Occipital lobe (tissue), 3 donors: ENCODE measurements at places on chromosomes 7 and 10. TPM values are rescaled to one million over a fixed set of nuclear protein-coding genes. Genes with fewer than 3 reads are reported as not detected.

LRRD1 gene
- total RNA-seq, result 0.78 TPM

EXOC6 gene
- total RNA-seq, result 147 TPM

- no peak for DNase-seq
These were observed 290.4 kb downstream of the IPMK start for GRCh38 chr10:57977262-57977661.

DIP2C gene
- total RNA-seq, result 42.0 TPM

DNA sequence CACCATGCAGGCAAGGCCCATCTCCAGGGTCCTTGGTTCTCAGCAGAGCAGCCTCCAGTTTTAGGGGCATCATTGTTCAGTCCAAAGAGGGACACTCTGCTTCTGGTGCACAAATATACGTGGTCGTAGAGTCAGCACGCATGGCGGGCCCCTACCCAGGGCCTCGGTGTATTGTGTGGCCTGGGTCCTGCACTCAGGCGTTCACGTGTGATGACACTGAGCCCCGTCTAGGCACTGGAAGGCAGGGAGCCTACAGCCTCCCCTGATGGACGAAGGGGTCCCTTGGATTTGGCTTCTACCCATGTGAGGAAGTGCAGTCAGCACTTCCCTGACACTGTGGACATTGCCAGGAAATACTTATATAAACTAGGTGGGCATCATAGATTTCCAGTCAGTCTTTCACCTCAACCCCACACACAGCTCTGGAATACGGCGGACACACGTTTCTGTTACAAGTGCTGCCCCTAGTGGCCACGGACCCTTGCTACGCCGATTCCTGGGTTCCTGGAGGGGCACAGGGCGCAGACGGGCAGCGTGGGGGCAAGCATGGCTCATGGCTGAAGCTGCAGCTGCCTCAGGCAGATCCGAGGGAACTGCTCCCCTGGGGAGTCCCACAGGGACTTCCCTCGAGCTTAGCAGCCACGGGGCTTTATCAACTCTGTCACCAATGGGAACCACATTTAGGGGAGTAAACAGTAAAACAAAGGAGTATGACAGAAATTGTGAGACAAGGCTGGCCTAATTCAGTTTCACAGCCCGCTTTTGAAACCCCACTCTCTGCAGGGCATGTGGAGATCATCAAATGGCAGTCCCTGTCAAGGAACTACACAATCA, 25.4 kb downstream of the AIFM2 start:
- no peak for DNase-seq

- DNase-seq, result no peak
These were observed 1.8 kb upstream of the IFIT1 start for GRCh38 chr10:89390476-89391225.

GRCh38 chr7:151800391-151800790, 76.5 kb downstream of the PRKAG2 start:
- no peak for DNase-seq

GRCh38 chr10:4663162-4663992, 162.6 kb upstream of the AKR1E2 start:
- DNase-seq, result peak; percentile 41
